ENCODE measurements at places on chromosomes 1 and 21. TPM values are rescaled to one million over a fixed set of nuclear protein-coding genes. Genes with fewer than 3 reads are reported as not detected.

- DNase-seq, result no peak
Observed at GRCh38 chr1:165468253-165468652, 23.3 kb upstream of the RXRG start.

DNA sequence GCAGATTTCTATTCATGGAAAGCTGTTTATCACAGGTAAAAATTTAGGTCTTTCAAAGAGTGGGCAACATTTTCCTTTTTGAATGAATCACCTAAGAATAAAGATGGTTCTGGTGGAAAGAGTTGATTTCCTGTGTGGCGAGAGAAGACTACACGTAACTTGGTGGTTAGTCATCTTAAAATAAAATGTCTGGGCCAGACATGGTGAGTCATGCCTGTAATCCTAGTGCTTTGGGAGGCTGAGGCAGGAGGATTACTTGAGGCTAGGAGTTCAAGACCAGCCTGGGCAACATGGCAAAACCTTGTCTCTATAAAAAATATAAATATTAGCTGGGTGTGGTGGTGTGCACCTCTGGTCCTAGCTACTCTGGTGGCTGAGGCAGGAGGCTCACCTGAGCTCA lies 65.7 kb downstream of the DISP1 start:
- DNase-seq, result no peak

DNA sequence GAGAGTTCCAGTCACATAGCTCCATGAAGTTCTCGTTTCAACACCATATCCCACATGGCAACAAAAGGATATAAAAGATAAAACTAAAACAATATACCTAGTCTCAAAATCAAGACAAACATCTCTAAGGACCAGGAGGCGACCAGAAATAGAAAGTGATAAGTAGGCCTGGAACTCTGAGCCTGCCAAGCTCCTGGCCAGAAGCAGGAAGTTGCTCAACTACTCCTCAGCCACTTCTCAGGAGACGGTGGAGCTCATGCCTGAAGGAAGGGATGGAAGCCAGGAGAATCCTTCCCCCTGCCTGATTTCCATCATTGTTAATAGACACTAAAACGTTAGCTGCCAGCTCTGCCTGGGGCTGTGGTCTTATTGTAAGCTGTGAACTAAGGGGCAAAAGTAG lies 94.7 kb downstream of the DISP1 start:
- DNase-seq, result no peak

MYCL gene
- total RNA-seq, result 6.4 TPM

DNA sequence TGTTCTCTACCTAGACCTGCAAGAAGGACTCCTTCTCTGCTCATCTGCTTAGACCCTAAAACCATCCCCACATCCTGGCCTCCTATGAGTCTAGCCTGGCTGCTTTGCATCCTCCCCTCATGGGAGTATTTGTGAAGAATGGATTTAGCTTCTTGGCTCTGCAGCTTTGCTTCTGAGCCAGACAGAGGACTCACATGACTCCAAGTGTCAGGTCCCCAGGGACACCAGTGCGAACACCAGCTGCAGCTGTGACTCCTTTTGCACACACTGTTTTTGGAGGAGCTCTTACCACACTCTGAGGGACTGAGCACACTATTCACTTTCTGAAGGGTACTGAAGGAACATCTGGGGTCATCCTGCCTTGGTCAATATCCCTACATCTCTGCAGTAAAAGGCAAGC lies 131.8 kb upstream of the SGIP1 start:
- no peak for DNase-seq

DNA sequence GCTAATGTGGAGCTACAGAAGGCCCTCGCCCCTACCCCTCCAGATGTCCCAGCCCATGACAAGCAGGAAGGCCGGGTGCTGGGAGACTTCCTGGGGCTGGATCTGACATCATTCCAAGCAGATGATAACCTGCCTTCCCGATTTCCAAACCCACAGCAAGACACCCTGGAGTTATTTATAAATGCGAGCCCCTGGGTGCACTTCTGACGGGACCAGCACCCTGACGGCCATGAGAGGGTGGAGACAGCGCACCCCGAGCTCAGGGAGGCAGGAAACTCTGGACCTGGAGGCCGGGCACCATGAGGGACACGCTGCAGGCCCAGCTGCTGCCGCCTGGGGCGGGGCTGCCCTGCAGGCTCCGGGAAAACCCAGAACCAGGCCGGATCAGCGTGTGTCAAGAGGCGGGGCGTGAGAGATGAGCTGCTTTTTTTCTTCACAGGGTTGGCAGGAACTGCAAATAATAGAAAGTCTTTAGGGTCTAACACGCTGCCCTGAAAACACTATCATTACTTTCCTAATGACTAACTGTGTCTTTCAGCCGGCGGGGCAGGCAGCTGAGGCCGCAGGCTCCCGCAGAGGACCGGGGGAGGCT lies 2.5 kb upstream of the PCBP3 start:
- peak; percentile 53 for DNase-seq
